ENCODE measurements at places on chromosomes 3 and 15.

GRCh38 chr3:42736081-42736480, 33.5 kb upstream of the HHATL start:
- no peak for ATAC-seq

DNA sequence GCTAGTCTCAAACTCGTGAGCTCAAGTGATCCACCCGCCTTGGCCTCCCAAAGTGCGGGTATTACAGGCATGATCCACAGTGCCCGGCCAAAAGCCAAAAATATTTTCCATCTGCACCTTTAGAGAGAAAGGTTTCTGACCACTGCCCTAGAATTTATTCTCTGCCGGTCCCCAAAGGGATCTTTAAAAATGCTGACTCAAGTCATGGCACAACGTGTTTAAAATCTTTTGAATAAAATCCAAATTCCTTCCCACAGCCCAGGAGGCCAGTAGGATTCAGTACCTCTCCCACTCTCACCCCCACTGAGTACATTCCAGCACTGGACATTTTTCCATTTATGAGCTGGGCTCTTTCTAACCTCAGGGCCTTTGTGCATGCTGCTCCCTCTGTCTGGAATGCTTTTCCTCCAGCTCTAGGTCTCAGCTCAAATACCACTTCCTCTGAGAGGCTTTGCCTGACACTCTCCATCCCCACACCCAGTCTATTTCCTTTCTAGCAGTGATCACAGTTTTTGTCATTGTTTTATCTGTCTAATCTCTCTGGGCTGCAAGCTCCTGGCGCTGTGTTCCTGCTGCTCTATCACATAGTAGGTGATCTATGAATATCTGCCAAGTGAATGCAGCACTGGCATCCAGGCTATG, 502.9 kb downstream of the SHQ1 start:
- no peak for ATAC-seq

DNA sequence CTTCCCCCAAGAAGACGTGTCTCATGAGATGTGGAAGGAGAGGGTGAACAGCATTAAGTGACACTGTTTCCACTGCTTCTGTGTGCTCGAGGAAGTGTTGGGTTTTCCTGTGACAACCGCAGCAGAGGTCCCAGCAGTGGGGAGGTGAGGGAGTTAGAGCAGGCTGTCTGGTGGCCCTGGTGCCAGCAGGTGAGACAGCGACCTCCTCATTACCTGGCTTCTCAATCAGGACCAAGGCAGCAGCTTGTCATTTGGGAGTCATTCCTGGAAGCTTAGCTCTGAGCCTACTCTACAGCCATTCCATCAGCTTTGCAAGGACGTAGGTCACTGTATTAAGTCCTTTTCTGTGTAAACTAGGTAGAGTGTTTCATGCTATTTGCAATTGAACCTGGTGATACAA, 63.3 kb upstream of the RGMA start:
- no peak for ATAC-seq

DNA sequence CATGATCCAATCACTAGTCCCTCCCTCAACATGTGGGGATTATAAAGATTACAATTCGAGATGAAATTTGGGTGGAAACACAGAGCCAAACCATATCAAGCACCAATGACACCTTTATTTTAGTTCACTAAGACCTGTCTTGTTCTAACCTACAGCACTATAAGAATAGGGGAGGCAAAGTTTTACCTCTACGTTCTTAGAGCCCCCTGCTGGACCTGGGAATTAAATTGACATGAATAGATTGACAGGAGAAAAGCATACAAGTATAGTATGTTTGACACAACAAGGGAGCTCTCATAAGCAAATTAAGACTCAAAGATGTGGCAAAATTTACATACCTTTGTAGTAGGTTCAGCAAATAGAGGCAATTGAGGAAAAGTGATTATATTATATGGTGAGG, 974.4 kb upstream of the ALCAM start:
- no peak for ATAC-seq

GRCh38 chr15:40340038-40340739, 550 bp downstream of the CCDC9B start:
- no peak for ATAC-seq

DNA sequence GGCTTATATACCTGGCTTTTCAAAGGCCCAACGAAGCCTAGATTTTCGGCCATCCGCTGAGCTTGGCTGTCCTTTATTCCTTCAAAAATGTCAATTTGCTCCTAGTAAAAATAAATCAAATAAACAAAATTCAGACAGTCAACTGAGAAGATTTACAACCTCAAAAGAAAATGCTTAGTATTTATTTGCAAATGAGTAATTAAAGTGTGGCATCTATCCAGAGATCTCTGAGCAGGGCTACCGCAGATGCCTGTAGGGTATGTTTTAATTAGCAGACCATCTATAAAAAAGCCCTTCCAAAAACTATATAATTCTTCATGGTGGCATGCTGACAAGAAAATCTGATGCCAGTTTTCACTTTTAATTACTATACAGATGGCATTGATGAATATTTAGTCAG, 136.2 kb downstream of the SUCLG2 start:
- ATAC-seq, result no peak

DNA sequence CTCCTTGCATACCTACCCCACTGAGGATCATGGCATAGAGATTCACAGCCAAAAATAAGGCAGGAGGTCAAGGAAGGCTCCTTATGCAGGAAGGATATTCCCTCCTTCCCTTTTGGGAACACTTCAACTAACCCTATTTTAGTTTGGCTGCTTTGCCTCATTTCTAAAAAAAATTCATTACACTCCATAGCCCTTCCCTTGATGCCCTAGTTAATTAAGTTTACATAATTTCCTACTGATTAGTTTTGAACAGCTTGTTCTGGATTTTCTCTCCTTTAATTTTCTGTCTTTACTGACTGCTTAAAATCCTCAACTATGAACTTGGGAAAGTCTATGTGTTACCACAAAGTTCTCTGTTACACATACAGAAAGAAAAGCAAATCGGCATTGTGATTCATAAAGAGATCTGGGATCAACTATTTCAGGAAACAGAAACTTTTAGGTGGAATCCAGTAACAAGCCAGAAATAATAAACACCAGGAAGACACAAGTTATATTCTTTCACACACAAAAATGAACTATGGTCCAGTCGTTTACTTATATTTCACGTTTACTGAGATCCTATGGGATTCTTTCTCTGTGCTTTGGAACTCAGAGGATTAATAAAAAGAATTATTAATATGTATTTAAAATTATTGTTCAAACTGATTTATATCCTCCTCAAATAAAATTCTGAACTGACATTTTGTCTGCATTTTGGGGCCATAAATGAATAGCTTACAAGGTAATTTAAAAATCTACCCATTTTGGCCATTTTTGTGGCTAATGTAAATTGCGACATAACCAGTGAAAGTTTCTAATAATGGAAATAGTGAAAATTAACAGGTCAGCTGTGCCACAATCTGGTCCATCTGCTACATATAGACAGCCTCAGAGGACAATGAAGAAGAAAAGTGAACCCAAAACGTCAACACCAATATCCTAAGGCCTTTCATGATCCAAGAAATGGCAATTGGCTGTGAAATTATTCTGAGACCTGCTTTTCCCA, 113.8 kb downstream of the FRMD5 start:
- no peak for ATAC-seq

- peak; percentile 13 for ATAC-seq
These were observed 161.1 kb upstream of the TBL1XR1 start for GRCh38 chr3:177358091-177358976.

DNA sequence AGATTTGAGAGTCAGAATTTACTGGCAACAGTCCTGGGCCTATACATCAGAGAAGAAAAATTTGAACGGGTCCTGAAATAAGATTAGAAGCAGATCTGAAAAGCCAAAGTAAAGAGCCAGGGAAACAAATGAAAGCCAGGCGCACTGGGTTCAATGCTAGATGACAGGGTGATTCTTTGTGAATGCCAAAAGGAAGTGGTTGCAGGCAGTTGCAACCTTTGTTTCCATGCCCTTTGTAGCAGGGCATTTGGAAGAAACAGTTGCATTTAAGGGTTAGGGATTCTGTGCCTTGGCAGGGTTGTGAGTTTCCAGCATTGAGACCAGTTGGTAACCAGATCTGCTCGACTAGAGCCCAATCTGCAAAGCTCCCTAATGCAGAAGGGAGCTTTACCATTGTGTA, 36.4 kb upstream of the MTHFS start:
- ATAC-seq, result no peak

- ATAC-seq, result no peak
These were observed 244.4 kb upstream of the GOLGA6L4 start for GRCh38 chr15:83991163-83991562.
